ENCODE measurements at places on chromosomes 5 and 9. TPM values are rescaled to one million over a fixed set of nuclear protein-coding genes. Genes with fewer than 3 reads are reported as not detected.

- H3K27ac ChIP-seq, result no peak overlapping the region
- no peaks in the 10 kb centered on the region for H3K4me1 ChIP-seq
- no peaks in the 10 kb centered on the region for H3K36me3 ChIP-seq
- H3K27me3 ChIP-seq, result peaks cover 17% of the 10 kb centered on the region
- no peak overlapping the region for H3K4me3 ChIP-seq
These were observed 123.1 kb upstream of the PHYKPL start for GRCh38 chr5:178355671-178356070.

DNA sequence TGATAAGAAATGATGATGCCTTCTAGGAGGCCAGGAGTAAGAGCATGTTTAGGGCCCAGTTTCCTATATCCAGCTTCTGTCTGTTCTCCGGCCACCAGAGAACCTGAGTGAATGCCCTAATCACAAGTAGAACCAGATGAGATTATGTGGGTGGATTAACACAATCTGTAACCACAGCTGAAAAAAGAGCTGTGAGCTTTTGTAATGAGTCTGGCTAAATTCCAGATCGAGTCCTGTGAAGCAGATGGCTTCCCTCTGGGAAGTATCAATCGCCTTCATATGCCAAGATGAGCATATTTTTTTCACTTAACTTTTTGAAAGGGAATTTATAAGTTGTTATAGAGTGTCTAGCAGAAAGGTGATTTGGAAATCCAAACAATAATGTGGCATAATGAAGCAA, 99.8 kb downstream of the NNT start:
- DNase-seq, result no peak
- H3K36me3 ChIP-seq, result peaks cover 45% of the 10 kb centered on the region
- H3K4me3 ChIP-seq, result no peak overlapping the region
- H3K4me1 ChIP-seq, result no peaks in the 10 kb centered on the region
- no peaks in the 10 kb centered on the region for H3K27me3 ChIP-seq

DNA sequence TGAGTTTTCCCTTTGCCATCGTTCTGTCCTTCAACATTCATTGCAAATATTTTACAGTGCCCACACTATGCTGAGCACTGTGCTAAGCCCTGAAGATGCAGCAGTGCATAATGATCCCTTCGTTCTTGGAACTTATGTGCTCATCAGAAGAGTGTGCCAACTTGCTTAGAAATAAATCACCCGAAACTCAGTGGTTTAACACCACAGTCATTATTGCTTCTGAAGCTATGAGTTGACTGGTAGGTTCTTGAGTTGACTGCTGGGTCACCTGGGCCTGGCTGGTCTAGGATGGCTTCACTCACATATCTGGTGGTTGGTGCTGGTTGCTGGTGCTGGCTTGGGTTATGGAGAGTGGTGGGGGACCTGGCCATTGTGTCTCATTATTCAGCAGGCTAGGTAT, 20.9 kb downstream of the PCSK5 start:
- H3K4me3 ChIP-seq, result no peak overlapping the region
- H3K27me3 ChIP-seq, result peaks cover 2% of the 10 kb centered on the region
- peaks cover 6% of the 10 kb centered on the region for H3K4me1 ChIP-seq
- no peaks in the 10 kb centered on the region for H3K36me3 ChIP-seq
- DNase-seq, result no peak

DNA sequence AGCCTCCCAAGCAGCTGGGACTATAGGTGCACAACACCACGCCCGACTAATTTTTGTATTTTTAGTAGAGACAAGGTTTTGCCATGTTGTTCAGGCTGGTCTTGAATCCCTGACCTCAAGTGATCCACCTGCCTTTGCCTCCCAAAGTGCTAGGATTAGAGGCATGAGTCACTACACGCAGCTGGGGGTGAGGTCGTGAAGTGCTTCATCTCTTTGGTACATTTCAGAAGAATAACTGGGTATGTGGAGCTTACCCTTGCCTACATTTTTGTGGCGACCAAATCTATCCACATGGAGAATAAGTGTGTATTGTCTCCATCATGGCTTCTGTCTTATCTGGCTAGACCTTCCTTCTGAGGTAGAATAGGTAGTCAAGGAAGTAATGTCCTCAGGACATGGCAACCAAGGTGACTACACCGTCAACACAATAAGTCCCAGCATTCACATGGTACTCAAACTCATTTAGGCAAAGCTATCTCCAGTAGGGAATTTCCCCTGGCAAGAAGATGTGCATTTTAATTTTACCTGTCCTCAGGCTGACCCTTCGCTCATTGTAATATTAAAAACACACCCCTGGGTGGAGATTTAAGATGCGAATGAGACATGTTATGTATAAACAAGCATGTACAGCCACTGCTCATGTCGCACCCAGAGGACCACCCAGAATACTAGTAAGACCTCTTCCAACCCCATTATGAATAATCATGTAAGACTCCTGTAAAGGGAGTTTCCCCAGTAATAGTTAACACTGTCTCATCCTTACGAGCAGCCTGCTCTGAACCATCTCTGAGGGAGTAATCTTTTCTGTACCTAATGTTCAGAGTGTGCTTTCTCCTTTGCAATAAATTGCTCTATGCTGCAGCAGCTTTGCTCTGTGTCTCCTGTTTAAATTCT, 1173.2 kb downstream of the TAF11L14 start:
- no peak overlapping the region for H3K4me3 ChIP-seq
- H3K36me3 ChIP-seq, result no peaks in the 10 kb centered on the region
- no peaks in the 10 kb centered on the region for H3K27me3 ChIP-seq
- H3K27ac ChIP-seq, result no peak overlapping the region
- no peak for DNase-seq

DNA sequence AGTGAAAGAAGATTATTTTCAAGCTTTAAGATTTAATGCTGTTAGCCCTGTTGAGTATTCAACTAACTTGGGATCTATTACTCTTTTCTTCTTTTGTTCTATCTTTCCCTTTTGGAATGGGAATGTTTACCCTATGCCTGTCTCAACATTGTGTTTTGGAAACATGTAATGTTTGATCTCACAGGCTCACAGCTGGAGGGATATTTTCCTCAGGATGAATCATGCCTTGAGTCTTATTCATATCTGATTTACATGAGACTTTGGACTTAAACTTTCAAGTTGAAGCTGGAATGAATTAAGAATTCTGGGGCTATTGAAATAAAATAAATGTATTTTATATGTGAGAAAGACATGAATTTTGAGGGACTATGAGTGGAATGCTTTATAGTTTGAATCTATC, 607.8 kb upstream of the PTGER4 start:
- no peak overlapping the region for H3K27ac ChIP-seq
- no peak overlapping the region for H3K4me3 ChIP-seq
- no peaks in the 10 kb centered on the region for H3K36me3 ChIP-seq
- no peak for DNase-seq

The DBH gene
- total RNA-seq, result not detected

- H3K27ac ChIP-seq, result no peak overlapping the region
- no peaks in the 10 kb centered on the region for H3K4me1 ChIP-seq
- H3K4me3 ChIP-seq, result no peak overlapping the region
- no peaks in the 10 kb centered on the region for H3K36me3 ChIP-seq
- no peak for DNase-seq
These were observed 54.1 kb downstream of the GDA start for GRCh38 chr9:72203205-72203803.

DNA sequence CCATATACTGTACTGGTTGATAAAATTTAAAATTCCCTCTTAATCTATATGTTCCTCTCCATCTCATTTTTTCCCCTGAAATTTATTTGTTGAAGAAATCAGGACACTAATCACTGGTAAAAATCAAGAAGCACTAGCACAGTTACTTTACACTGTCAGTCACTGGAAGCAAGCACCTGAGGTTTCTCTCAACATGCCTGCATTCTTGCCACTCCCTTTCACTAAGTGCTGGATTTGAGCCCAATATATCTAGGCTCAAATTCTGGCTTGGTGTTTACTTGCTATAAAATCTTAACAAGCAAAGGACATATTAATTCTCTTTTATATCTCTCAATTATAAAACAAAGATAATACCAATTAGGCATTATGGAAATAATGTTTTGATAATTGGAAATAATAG, 58.6 kb downstream of the DIAPH1 start:
- H3K4me1 ChIP-seq, result peaks cover 42% of the 10 kb centered on the region
- H3K27me3 ChIP-seq, result no peaks in the 10 kb centered on the region
- peaks cover 76% of the 10 kb centered on the region for H3K36me3 ChIP-seq
- no peak overlapping the region for H3K27ac ChIP-seq
- no peak overlapping the region for H3K4me3 ChIP-seq

DNA sequence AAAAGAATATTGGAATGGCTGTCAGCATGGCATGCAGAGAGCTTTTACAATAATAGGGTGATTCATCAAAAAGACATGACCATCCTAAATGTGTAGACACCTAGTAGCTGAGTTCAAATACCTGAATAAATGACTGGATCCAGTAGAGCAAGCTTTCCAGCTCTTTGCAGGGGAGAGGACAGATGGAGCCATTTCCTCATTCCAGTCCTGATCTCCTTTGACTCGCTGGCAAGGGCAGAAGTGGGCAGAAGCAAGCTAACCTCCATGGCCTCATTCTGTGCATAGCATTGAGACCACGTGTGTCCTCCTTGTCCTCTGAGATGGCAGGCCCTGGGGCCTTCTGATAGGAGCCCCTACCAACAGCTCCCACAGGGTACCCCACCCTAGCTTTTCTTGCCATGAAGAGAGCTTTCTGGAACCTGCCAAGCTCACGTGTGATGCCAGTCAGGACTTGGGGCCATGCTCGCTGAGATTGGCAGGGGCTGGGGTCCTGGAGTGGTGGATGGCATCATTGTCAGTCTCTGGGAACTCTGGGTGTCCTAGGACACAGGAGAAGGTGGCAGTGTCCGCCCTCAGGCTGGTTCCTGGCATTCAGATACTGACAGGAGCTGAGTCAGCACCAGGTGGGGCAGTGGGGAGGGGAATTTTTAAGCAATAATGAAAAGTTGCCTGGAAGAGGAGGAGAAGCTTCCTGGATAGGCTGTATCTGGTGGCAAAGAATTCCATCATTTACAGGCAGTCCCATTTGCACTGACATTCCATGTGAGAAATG, 33.6 kb downstream of the WWC1 start:
- H3K4me1 ChIP-seq, result no peaks in the 10 kb centered on the region
- H3K36me3 ChIP-seq, result no peaks in the 10 kb centered on the region
- H3K27ac ChIP-seq, result no peak overlapping the region
- peaks cover 8% of the 10 kb centered on the region for H3K27me3 ChIP-seq
- no peak for DNase-seq

The HACD4 gene
- total RNA-seq, result 15.6 TPM

- no peak overlapping the region for H3K4me3 ChIP-seq
- no peaks in the 10 kb centered on the region for H3K36me3 ChIP-seq
- no peak overlapping the region for H3K27ac ChIP-seq
- peaks cover 31% of the 10 kb centered on the region for H3K4me1 ChIP-seq
- H3K27me3 ChIP-seq, result no peaks in the 10 kb centered on the region
These were observed 15.7 kb downstream of the TMEM8B start for GRCh38 chr9:35844628-35845270.
